GM10248 (cell line): ENCODE measurements at places on chromosomes 11 and 22.

GRCh38 chr11:15688351-15688792, 573.6 kb downstream of the INSC start:
- DNase-seq, result no peak

DNA sequence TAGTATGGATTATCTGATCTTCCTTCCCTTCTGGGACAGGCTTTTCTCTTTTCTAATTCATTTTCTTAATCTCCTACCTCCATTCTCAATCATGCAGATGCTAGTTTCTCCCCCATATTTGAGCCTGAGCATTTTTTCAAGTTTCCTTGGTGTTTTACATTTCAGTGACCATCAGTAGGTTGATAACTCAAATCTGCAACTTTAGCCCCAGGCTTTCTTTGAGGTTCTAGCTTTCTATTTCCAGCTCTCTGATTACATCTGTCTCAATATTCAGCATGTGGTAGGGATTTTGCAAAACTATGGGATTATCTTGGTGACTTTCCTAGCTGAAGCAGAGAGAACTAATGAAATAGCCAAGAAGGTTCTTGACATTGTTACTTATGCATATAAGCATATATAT, 67.8 kb downstream of the ARHGEF12 start:
- no peak for DNase-seq

- no peak for DNase-seq
Measured at GRCh38 chr22:25165785-25166184, 33.9 kb upstream of the CRYBB3 start.

DNA sequence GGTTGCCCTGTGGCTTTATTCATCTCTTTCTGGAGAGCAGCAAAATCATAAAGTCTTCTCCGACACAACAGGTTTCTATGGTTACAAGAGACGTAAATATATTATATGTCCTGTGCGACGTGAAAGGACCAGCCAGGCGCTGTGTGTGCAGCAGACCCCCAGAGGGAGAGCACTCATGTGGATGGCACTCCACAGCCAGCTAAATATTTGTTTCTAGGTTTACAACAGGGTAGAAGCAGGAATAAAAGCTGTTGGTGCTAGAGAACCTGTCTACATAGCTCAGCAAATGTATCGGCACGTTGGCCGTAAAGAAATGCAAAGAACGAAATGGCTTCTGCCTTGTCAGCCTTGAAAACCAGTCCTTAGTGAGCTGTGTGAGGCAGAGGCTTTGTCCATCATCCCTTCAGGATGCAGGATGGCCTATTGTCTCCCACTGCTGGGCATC, 133.8 kb upstream of the PITPNB start:
- no peak for DNase-seq

DNA sequence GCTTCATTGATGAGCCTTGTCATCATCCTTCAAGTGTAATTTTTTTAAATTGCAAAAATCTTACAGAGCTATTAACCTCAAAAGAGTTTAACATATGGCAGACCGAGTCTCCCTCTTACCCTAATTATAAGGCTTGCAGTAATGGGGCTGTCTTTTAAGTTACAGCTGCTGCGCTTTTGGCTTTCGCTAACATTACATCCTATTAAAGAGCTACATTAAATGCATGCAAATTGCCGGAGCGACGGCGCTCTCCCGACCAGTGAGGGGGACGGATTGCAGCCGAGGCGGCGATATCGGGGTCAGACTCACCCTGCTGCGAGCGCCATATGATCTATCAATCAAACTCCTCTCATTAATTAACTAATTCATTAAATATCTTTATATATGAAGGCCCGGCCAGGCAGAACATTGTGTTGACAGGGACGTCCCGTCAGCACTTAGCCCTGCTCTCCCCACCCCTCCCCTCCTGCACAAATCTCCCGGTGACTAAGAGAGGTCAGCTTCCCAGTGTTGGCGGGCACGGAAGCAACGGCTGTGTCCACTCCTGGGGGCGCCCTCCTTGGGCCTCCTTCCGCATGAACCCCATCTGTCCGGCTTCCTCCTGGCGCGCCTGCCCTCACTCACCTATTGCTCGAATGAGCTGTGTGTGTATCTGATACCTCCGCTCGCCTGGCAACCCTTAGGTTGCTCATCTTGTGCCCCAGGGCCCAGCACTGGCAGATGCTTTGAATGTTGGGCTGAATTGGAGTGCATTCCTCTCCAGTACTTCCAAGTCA, 156.0 kb upstream of the CADM1 start:
- no peak for DNase-seq

GRCh38 chr11:57482782-57483561, 22.6 kb downstream of the RTN4RL2 start:
- DNase-seq, result peak; percentile 85

- DNase-seq, result no peak
Measured at GRCh38 chr22:38289583-38290082, 16.8 kb upstream of the TMEM184B start.

GRCh38 chr11:64372802-64373597, 14.0 kb downstream of the RPS6KA4 start:
- DNase-seq, result no peak

GRCh38 chr11:33005175-33005574, 10.5 kb upstream of the DEPDC7 start:
- no peak for DNase-seq

- no peak for DNase-seq
Measured at GRCh38 chr11:105799263-105799662, 189.4 kb downstream of the GRIA4 start.

DNA sequence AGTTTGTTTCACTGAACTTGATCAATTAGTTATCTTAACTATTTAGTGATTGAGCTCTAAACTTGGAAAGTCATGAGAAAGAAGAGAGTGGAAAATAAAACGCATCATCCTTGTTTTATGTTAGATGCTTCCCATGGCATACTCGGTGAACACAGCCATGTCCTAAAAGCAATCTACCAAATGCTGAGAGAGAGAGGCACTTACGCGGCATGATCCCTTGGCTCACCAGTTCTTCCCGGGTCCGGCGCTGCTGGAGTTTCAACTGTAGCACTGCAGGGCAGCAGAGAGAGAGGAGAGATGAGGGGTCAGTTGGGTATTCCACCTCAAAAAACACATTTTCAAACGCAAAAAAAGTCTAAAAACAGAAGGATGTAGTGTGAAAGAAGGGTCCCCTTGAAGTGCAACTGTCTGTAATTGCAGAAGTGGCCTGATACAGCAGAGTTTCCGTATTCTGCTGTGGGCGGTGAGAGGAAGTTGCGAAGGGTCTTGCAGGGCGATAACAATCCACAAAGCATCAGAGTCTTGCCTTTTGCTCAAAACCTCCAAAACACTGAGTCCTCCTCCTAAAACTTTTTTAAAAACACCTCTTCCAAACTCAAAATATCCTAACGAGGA, 92.7 kb downstream of the SGSM3 start:
- peak; percentile 61 for DNase-seq
